ENCODE measurements at places on chromosomes 4 and X.

GRCh38 chr4:90458576-90458975 lies 331.4 kb downstream of the CCSER1 start:
- DNase-seq, result peak; percentile 44

GRCh38 chr4:22780317-22780716 lies 87.6 kb downstream of the GBA3 start:
- no peak for DNase-seq

DNA sequence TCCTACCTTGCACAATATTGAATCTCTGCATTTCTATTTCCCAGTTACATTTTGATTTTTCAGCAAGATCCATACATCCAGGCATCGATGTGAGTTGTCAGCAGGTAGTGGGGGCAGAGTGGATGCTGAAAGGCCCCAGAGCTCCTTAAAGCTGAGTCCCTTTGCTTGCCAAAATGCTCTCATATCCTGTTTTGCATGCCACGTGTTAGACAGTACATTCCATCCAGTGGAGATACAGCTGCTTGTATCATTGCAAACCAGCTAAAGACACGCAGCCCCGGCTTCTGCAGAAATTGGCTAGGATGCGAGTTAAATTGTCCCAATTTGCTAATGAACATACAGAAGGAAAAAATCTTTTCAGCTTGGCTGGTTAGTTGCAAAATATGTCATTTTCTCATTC lies 179.6 kb upstream of the MXRA5 start:
- DNase-seq, result peak; percentile 59

DNA sequence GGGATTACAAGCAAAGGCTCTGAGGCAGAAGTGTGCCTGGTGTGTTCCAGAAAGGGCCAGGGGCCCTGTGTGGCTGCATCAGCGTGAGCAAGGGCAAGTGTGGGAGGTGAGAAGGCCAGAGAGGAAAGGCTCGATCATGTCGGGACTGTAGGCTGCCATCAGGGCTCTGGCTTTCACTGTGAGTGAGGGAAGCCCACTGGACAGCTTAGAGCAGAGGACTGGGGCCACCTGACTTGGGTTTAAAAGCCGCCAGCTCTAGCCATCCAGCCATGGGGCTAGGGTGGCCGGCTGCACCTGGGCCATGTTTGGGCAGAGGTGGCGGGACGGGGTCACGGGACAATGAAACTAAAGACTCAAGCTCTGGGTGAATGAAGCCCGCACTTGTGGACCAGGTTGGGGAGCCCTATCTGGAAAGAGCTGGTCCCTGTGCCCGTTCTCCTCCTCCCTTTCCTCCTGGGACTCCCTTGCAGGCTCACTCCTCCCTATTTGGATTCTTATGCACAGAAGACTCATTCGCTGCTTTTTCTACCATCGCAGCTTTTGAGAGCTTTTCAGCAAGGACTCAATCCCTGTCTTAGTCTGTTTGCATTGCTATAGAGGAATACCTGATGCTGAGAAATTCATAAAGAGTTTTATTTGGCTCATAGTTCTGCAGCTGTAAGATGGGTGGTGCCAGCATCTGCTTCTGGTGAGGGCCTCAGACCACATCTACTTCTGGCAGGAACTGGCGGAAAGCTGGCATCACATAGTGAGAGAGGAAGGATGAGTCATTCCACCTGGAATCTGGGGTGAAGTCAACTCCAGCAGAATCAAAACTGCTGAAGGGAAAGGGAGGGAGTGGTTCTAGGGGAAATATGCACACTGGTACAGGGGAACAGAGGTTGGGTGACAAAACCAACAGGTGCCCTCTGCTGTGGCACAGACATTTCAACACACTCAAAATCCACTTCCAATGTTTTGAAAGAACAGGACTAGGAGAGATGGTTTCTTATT lies 15.3 kb downstream of the CTAG1B start:
- peak; percentile 59 for DNase-seq

DNA sequence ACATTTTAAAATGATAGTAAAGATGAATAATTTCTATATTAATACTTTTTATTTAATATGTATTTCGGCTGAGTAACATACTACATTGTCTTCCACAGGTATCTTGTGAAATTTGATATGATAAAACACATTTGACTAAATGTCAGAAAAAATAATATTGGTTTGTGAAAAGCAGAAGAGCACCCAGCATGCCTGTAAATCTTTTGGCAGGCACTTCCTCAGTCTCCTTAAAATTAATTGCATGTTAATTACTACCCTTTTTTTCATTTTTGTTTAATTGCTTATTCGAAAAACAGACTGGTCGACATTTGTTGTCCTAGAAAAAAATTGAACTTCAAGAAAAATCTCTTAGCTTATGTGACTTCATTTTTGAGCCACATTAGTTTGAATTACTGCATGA lies 40.6 kb downstream of the CLCN3 start:
- DNase-seq, result no peak

All from iris pigment epithelial cell (primary cell).